ENCODE measurements at places on chromosomes 12 and 14.

DNA sequence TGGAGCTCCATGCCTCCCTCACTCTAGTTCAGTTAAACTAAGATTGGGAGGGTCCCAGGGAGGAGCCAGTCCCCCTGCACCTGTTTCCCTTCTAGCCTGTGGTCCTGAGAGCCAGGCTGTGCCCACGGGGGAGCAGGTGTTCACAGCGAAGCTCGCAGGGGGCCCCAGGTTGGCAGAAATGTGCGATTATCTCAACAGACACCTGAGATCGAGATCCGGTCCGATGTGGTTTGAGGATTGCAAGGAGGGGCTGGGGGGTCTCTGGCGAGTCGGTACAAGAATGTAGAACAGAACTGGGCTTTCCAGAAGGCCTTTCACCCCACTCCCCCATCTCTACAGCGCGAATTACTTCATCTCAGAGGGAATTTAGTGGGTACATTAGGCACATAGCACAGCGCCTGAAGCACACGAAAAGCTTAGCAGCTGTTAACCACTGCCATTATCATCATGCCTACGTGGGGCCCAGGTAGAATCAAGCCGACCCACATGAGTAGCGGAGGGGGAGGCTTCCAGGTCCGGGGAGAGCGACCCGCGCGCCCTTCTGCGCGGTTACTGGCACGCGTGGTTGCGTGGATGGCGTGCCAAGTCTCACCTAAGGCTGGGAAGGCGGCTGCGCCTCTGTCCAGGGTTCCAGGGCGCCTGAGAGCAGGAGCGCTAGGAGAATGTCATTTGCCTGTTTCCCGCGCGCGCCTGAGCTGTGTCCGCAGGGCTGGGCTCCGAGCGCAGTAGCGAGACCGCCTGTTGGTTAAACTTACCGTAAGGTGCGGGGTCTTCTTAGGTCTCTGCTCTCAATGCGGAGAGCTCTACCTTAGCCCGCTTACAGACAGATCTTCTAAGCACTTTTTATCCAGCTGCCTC, 1539.5 kb upstream of the TMEM132C start:
- no peak for DNase-seq

DNA sequence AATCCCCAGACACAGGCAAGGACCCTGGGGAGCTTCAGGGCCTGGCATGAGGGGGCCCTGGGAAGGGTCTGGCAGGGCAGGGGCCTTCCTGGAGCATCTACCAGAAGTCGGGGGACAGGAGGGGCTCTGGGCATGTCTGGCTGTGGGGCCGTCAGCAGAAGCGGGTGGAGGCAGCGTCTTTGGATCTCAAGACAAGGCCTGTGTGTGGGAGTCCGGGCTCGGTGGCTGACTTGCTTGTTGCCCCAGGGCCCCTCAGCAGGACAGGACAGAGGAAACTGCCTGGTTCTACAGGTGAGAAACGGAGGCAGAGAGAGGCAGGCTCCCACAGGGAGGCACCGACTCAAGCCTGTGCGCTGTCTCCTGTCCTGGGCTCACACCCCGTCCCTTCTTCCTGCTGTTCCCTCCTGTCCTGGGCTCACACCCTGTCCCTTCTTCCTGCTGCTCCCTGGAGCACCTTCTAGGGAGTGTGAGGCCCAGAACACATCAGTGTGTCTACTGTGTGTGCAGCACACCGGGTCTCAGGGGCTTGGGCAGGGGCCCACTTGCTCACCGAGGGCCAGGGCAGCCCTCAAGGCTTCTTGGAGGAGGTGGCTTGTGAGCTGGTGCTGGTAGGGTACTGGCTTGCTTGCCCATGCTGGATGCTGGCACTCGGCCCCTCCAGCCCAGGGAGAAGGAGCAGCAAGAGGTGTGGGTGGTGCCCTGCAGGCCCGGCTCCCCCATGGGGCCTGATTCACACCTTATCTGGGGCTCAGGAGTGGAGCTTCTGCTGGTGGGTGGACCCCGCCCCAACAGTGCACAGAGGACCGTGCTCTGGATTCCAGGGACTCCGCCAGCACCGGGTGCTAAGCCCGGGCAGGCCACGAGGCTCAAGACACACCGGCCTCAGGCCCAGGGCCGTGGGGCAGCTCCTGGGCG, 14.9 kb downstream of the ASPG start:
- no peak for DNase-seq

DNA sequence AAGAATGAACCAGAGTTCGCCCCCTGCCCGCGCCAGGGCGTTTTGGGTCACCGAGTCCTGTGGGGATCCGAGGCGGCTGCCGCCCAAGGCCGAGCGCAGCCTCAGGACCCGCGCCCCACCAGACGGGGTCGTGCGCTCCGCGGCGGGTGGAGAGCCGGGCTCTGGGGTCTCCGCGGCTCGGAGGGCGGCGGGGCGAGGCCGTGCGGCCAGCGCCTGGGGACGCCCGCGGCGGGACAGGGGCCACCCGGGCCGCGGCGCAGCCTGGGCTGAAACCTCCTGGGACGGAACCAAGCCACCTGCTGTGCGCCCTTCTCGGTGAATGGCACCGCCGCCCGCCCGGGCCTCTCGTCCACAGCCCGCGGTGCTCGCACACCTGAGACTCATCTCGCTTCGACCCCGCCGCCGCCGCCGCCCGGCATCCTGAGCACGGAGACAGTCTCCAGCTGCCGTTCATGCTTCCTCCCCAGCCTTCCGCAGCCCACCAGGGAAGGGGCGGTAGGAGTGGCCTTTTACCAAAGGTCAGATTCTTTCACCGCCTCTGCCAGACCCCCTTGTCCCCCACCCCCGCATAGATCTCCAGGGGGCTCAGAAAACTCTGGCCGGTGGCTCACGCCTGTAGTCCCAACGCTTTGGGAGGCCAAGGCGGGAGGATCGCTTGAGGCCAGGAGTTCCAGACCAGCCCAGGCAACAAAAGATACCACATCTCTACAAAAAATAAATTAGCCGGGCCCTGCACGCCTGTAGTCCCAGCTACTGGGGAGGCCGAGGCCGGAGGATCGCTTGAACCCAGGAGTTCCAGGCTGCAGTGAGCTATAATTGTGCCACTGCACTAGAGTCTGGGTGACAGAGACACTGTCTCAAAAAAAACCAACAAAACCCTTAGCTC, 901 bp downstream of the B3GNT4 start:
- no peak for DNase-seq

- no peak for DNase-seq
Measured at GRCh38 chr14:32932302-32932913, 6.3 kb upstream of the NPAS3 start.

GRCh38 chr14:33539918-33540357, 410.9 kb downstream of the EGLN3 start:
- no peak for DNase-seq

- no peak for DNase-seq
Measured at GRCh38 chr12:72281126-72281525, 9.0 kb downstream of the TRHDE start.

- DNase-seq, result peak; percentile 53
Measured at GRCh38 chr12:47860279-47860841, 40.7 kb upstream of the HDAC7 start.

GRCh38 chr14:101711041-101711856, 50.3 kb upstream of the PPP2R5C start:
- no peak for DNase-seq

GRCh38 chr12:91561958-91562325, 379.3 kb upstream of the DCN start:
- DNase-seq, result no peak

GRCh38 chr12:89826468-89826867, 117.8 kb upstream of the ATP2B1 start:
- DNase-seq, result no peak

DNA sequence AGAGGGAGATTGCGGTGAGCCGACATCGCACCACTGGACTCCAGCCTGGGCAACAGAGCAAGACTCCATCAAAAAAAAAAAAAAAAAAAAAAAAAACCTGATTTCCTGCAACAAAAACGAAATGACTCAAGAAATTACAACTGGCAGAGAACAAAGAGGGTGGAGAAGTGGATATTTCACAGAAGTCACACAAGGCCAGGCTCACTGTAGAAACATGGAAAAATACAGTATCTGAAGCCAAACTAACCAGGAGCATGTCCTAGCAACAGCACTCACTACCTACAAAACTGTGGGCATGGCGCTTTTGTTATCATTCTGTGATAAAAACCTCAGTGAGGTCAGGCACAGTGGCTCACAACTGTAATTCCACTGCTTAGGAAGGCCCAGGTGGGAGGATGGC, 11.7 kb upstream of the MMP17 start:
- no peak for DNase-seq

DNA sequence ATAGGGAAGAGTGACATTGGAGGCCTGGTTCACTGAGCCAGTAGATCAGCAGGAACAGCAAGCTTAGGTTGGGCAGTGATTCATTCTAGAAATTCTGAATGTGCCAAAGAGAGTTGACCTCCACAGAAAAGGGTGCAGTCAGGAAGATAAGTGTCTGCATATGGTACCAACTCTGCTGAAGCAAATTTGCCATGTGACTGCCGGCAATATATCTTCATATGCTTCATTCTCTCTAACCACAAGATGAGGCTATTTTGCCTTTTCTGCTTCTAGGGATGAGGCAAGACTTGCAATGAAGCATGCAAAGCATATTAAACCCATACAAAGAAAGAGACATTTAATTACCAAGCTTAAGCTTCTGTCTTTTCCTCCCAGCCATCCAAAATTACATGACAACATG, 13.6 kb downstream of the CCDC198 start:
- no peak for DNase-seq

DNA sequence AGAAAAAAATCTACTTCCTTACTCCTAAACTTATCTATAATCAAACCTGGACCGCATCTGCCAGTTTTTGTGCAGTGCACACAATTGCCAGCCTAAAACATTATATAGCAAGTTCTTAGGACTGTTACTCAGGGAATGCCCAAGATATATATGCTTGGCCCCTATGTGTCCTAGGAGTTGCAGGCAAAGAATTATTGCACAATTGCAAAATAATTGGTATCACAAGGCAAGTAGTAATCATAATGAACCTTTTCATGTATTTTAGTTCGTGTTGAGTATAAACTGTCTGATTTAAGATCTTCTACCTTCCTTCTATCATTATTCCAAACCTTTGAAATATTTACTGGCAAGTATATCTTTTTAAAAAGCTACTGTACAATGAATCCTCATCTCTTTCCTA, 45.5 kb downstream of the TMTC3 start:
- DNase-seq, result no peak

DNA sequence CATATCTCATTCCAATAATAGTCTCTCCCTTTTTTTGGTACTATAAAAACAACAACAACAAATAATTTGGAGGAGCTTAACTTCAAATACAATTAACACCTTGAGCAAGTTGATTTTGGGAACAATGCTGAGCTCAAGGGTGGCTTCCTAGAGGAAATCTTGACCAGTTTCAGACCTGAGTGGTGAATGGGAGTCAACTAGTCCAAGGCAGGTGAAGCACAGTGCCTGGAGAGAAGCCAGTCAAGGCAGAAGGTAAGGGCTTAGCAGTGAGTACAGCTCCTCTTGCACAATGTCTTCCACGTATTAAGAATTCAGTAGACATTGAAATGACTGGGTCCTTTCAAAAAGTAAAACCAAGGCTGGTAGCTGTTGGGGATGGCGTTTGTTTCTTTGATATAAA, 444.8 kb downstream of the ATP23 start:
- DNase-seq, result no peak

- DNase-seq, result no peak
Measured at GRCh38 chr14:66802962-66803361, 295.0 kb downstream of the GPHN start.

DNA sequence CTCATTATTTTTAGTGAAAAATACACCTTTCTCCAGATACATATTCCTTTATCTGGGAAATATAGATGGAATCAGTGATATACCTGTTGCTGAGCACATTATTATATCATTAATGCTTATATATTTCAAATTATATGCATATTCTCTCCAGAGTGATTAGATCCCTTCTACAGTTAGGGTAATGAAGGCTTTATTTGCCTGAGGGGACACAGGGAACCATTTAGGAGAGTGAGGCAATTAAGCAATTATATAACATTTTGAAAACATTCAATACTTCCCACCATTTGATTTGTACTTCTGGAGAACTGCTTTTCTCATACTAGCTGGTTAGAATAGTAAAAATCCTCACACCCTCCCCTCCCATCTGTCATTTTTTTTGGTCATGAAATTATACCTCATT, 212.8 kb upstream of the NOVA1 start:
- DNase-seq, result no peak

GRCh38 chr14:88598097-88598675, 35.3 kb downstream of the ZC3H14 start:
- DNase-seq, result no peak

- no peak for DNase-seq
Measured at GRCh38 chr12:131126662-131127173, 173.0 kb downstream of the ADGRD1 start.

DNA sequence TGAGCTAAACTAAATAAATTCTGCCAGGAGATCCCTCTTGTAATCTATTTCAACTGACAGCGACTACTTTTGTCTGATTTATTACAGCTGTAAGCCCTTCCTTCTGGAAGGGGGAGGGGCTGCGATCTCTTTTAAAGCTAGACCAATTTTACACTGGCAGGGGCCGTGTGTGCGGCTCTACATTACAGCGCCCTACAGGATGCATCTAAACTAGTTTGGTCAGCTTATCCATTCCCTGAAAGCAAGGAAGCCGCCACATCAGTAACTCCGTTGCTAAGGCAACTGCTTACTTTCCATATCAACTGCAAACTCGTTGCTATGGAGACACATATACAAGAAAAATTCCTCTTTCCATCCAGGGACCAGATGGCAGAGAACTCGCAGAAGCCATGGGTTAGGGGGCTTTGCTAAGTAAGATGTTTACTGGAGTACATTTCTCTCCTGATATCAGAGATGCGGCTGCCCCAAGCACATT, 17.4 kb downstream of the FOXN3 start:
- DNase-seq, result no peak

DNA sequence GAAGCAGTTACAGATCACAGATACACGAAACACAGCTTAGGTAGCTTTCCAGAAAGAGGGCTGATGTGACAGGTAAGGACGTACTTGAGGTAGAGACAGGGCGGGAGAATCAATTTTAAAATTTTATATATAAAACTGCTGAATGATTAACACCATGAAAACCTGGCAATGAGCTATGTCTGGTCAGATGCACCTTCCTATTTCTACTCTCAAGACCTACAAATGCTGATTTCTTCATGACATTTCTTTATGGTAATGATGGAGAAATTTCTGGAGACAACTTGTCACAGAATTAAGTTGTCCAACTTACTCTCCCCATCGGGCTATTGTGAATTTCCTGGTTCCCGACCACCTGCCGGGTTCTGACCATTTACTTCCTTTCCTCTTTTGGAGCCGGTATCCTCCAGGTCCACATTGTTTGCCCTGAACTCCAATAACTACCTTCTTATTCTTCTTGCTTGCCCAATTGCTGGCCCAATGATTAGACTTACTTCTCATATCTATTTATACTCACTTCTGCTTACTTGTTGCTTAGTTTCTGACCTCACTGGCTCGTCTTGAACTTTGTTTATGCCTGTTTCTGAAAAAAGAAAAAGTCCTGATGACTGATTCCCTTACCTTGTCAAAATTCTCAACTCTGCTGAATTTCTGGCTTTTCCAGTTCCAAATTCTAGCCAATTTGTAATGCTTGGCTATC, 12.8 kb upstream of the ATP2B1 start:
- DNase-seq, result no peak

GRCh38 chr14:95396221-95396620, 76.5 kb upstream of the CLMN start:
- DNase-seq, result no peak

GRCh38 chr12:116675339-116676107, 62.3 kb downstream of the SPRING1 start:
- no peak for DNase-seq

GRCh38 chr14:60505448-60505847, 3.5 kb upstream of the SIX6 start:
- no peak for DNase-seq

All from stimulated activated CD4-positive, alpha-beta T cell treated with anti-CD3 and anti-CD28 coated beads, Interleukin-1b, Interleukin-23, amount 100 ng/mL, for 48 hours (primary cell).